Fibroblast of skin of scalp (primary cell): ENCODE measurements at places on chromosomes 11 and 22.
A peak's percentile ranks its signal among the peaks of the same experiment; 100 is the strongest.

DNA sequence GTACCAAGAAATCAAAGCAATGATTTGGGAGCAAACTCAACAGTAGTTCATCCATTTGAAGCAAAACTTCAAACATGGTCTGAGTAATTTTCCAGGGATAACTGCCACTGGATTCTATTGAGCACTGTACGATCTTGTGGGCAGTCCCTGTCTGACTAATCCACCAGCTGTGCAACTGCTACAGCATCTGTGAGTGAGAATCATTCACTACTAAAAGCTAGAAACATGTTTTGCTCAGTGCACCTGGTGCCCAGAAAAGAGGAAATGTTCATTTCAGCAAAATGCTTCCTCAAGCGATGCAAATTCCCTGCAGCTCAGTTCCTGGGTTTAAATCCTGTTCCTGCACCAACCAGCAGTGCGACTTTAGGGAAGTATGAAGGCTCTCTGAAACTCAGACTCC lies 1077.9 kb downstream of the DLG2 start:
- DNase-seq = no peak

DNA sequence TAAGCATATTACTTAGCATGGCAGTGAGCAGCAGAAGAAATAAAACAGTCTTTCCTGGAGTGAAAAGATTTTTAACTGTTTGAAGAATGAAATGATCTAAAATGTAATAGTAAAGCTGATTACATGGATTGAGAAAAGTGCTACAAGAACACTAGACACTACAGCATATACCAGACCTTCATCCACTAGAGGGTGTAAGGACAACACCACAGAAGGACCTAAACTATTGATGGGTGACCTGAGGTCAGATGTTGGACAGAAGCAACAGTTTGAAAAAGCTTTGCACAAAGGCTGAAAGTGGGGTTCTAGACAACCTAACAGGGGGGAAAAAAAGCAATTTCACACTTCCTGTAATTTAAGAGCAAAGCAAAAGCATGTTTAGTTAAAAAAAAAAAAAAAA lies 97.7 kb downstream of the RBFOX2 start:
- DNase-seq = peak; percentile 80

DNA sequence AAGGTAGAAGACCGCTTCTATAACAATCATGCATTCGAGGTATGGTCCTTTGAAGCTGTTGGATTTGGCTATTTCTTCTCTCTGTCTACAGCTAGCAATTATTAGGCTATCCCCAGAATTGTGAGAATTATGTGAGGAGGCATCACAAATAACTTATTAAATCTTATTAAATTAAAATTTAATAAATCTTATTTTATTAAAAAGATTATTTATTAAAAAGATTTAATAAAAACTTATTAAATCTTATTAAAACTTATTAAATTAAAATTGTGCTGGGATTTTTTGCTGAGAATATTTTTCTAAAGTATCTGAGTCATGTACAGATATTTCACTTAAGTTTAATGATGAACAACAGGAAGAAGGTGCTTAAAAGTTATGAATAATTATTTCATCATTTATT lies 7.7 kb downstream of the SPA17 start:
- no peak for DNase-seq

- no peak for DNase-seq
Measured at GRCh38 chr22:47095395-47096122, 333.1 kb downstream of the TBC1D22A start.

DNA sequence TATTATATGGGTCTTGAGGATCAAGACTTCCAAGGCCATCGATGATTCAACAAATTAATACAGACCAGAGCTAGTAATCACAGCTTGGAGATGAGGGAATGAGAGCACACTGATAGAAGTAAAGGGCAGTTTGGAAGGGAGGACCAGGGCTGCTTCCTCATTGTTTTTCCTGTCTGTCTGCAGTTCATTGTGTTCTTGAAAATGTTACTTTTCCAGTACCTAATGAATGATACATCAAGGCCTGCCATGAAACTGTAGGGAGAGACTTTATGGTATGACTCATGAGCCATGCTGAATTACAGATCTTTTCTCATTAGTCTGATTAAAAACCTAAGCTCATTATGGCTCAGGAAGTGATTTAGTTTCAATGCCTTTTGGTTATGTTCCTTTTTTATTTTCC lies 855.6 kb downstream of the KCNA4 start:
- no peak for DNase-seq

GRCh38 chr11:97909614-97910399 lies 1110.9 kb upstream of the CNTN5 start:
- peak; percentile 32 for DNase-seq

- DNase-seq = peak; percentile 58
Measured at GRCh38 chr11:31499576-31500178, 9.7 kb downstream of the IMMP1L start.

GRCh38 chr11:122113836-122114825 lies 1.9 kb downstream of the BLID start:
- DNase-seq = peak; percentile 56

GRCh38 chr11:10628508-10629236 lies 60.2 kb upstream of the LYVE1 start:
- DNase-seq = no peak
